Activated naive CD4-positive, alpha-beta T cell treated with anti-CD3 and anti-CD28 coated beads, Interleukin-2, amount 50 U/mL, for 16 hours (primary cell): ENCODE measurements at places on chromosomes 5 and 9.

DNA sequence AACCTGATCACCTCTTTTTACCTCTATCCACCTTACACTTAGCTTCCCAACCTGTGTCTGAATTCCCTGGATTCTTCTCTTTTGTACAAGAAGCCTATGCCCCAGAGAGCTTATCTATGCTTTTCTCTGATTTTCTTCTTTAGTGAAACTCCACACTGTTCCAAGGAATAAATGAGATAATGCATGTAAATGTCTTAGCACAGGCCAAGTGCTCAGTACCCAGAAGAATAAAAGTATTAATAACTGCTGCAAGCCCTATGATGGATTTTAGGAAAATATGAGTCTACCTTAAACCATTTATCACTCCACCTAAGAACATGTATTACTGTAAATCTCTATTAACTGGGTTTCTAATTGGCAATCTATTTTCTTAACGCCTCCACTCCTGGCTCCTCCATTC is 168.5 kb upstream of the TNC start:
- no peak for DNase-seq

DNA sequence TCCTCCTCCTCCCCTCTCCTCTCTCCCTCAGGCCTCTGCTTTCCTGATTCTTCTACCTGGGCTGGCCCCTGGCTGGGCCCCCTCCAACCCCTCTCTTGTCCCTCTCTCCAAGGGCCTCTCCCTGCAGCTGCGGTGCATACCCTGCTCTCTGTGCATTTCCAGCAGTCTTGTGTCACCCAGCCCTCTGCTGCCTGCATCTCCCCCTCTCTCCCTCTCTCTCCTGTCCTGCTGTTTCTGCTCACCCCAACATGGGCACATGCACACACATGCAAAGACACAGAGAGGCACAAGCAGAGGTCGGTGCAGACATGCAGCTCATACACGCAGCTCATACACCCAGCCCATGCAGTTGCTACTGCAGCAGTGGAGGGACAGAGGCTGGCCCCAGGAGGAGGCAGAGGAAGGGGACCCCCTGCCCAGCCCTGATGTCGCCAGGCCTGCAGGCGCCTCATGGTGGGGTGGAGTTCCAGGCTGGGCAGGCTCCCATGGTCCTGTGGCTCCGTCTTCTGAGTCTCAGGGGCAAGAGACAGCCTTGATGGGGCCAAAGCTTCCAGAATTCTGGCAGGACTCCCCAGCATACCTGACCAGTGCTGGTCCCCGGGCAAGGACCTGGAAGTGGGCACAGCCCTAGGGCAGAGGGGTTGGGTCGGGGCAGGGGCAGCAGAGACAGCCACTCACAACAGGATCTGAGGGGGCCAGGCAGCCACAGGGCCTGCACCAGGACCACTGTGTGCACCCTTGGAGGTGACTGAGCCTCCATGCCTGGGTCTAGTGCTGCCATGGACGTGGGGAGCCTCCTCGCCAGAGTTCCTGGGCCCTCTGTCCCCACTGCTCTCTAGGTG is 216.9 kb downstream of the C9orf50 start:
- no peak for DNase-seq

DNA sequence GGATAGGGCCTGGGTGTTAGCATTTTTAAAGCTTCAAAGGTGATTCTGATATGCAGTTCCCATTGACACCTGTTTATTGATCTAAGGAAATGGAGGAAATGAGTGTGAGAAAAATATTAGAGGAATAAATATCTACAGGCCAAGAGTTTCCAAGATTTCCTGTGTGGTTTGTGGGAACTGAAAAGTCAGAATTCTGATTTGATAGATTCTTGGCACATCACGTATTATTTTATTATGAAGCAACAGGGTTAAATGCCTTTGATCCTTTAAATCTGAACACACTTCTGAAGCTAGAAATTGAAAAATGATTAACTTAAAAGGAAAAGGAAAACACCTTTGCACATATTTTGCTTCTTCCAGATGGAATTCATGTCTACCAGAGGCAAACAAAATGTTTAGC is 113.7 kb downstream of the CD180 start:
- DNase-seq: no peak

DNA sequence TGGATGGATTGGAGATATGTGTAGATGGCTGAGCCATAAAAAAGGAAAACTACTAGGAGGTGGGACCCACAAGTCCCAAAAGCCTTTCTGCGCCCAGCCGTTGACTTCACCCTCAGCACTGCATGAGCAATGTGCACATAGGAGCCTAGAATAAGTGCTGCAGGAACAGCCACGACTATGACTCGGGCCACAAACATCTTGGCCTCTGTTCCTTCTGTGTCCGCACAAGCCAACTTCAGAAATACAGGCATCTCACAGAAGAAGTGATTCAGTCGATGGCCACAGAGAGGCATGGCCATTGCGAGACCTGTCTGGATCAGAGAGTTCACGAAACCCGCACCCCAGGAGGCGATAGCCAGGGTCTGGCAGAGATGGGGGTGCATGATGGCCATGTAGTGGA is 587 bp downstream of the OR2Y1 start:
- no peak for DNase-seq

GRCh38 chr9:131631306-131631705 is 86.0 kb downstream of the PRRT1B start:
- no peak for DNase-seq

GRCh38 chr5:67548520-67549295 is 352.1 kb upstream of the CD180 start:
- no peak for DNase-seq

DNA sequence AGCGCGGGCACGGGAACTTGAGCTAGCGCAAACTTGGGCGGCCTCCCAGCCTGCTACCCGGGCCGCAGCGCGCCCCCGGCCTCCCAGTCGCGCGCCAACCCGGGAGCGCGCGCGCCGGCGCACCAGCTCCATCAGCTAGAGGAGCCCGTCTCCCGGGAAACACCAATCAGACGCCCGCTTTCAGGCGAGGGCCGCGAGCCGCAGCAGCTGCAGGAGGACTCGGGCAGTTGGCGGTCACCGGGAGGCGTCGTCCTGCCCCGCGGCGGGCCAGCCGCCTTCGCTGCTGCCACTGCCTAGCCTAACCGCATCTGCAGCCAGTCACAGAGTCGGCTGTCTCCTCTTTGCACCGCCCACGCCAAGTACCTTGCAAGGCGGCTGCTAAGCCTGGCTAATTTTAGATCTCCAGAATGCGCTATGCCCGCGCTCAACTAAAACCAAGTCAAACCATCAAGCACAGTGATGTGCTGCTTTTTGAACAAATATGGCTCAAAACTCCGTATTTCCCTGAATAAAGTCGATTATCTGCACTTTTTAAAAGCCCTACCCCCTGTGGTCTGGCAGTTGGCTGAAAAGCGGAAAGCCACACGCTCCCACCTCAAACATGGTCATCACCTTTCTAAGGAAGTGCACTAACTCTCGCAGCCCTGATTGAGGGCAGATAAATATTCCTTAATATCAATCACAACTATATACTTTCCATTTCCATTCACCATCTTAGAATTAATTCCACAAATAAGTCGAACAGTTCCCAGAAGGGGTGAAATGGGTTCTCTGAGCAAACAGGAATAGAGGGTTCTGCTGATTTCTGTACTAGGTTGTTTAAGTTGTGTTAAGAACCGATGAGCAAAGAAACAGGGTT is 221.8 kb downstream of the MEF2C start:
- DNase-seq: no peak

DNA sequence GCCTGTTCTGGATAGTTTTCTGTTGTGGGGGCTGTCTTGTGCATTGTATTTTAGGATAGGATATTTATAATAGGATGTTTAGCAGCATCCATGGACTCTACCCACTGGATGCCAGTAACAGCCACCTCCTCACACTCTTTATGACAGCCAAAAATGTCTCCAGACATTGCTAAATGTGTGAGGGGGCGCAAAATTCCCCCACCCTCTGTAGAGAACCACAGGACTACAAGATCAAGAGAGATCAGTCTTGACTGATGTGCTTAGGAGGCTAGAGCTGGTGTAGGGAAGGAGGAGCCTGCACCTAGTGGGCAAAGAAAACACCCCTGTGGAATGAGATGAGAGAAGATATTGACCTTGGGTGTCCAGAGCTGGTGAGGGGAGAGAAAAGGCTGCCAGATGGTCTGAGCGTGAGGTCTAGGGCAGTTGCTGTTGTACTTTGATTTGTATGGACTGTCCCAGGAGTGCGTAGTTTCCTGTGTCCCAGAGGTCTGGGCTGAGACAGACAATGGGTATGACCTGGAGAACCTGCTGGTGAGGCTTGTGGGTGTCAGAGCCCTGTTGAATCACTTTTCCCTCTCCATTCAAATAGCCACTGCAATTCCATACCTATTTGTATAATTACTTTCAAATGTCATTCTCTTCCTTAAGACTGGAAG is 16.3 kb downstream of the DAPK1 start:
- no peak for DNase-seq

DNA sequence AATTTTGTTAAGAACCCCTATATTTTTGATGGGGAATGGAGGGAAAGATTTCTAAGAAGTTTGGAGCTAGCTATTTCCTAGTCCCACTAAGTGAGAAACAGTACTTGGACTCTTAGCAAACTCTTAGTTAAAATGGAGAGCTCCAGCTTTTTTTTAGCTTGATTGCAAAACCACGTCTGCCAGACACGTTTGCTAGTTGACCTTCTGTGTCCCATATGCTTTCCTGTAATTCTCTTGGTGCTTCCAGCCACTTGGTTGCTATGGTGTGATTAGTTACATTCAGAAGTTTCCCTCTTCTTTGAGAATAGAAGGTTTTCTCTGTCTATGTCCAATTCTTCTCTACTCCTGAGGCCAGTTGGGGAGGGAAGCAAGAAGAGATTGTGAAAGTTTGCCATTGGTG is 417.0 kb upstream of the TLE4 start:
- DNase-seq: no peak

DNA sequence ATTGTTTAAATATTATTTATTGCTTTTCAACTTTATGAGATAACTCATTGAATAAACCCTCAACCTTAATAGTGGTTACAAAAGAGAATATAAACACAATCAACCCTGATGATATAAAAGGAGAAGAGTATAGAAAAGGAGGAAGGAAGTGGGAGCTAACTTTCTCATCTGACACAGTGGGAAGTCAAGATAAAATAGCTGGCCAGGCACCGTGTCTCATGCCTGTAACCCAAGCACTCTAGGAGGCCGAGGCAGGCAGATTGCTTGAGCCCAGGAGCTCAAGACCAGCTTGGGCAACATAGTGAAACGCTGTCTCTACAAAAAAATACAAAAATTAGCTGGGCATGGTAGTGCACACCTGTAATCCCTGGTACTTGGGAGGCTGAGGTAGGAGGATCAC is 93.5 kb downstream of the PPP2R2B start:
- no peak for DNase-seq

GRCh38 chr9:136243631-136244030 is 2.0 kb downstream of the QSOX2 start:
- DNase-seq: no peak

GRCh38 chr5:172315587-172316493 is 32.3 kb upstream of the UBTD2 start:
- no peak for DNase-seq

DNA sequence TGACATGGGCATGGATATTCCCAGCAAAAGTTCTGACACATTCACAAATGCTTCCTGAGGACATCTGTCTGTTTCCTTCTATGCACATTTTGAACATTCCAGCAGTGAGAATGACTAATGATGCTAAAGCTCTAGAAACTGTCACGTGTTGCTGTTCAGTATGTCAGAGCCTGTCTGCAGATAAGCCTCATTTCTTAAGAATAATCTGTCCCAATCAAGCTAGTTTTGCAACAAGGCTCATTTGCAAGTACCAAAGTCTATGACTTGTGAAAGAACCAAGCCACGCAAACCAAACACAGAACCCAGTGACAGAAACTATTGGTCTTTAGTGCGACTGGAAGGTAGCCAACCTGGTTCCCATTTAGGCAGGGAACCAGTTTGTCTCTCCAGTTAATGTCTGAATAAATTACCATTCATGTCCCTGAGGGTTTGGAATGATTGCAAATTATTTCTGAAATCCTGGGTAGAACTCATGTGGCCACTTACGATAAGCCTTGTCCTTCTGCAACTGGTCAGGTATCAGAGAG is 178.5 kb downstream of the C9orf152 start:
- DNase-seq: no peak

- no peak for DNase-seq
Measured at GRCh38 chr9:136694163-136694871, 7.1 kb upstream of the AGPAT2 start.

DNA sequence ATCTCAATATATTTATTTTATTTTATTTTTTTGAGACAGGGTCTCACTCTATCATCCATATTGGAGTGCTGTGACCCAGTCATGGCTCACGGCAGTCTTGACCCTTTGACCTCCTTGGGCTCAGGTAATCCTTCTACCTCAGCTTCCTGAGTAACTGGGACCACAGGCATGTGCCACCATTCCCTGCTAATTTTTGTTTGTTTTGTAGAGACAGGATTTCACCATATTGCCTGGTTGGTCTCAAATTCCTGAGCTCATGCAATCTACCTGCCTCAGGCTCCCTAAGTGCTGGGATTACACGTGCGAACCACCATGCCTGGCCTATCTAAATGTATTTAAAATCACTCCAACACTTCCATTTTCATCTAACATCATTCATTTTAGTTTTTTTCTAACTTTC is 190.5 kb upstream of the CHD1 start:
- DNase-seq: no peak

GRCh38 chr9:114134827-114135396 is 20.4 kb upstream of the COL27A1 start:
- DNase-seq: no peak

DNA sequence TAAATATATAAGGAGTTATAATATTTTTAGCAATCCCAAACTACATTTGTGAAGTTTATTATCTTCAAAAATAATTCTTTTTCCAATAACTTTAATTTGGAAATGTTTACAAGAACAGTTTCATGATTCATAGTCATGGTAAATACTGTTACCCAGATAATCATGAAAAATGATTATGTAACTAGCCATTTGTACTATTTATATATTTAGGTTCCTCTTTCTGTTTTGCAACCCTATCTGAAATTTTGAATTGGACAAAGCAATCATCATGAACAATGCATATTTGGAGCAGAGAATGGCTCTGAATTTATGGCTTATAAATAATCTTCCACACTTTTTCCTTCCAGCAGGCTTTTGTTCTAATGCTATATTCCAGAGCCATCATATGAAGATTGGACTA is 499.7 kb downstream of the SLCO4C1 start:
- DNase-seq: no peak

DNA sequence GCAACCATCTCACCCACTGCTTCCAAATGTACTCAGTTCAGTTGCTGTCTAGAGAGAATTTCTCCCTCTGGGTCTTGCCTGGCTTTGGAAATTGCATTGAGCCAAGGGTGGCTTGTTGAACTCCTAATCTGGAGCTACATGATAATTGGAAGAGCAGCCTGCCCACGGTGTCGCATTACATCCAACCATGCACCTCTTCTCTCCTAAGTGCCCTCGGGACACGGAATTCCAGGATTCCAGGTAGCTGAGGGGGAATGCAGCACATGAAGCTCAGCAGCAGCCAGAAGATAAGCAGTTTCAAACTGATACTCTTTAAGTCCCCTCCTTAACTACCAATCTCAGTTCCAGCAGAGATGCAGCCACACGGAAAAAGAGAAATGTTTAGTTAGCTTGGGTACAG is 509.4 kb upstream of the KLF4 start:
- DNase-seq: no peak

DNA sequence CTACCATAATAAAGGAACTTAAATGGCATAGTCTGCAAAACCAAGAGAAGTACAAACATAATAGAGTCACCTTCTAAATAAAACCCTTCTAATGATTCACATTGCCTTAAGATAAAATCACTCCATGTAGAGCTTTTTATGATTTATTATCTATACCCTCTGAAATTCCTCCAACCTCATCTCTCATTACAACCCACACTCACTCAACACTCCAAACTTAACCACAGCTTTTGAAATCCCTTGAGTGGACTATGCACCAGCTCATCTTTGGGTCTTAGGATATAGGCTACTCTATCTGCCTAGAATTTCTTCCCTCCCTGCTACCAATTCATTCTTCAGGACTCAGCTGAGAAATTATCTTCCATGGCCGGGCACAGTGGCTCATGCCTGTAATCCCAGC is 122.5 kb downstream of the CETN3 start:
- DNase-seq: no peak
